Stimulated activated CD4-positive, alpha-beta T cell treated with anti-CD3 and anti-CD28 coated beads, Interleukin-2, amount 100 ng/mL, for 24 hours (primary cell): ENCODE measurements at places on chromosomes 3 and 15.
A peak's percentile ranks its signal among the peaks of the same experiment; 100 is the strongest.

- DNase-seq, result no peak
Observed at GRCh38 chr3:31075876-31076275, 181.4 kb upstream of the GADL1 start.

- DNase-seq, result no peak
Observed at GRCh38 chr3:63390710-63391230, 112.7 kb downstream of the SYNPR start.

- no peak for DNase-seq
Observed at GRCh38 chr3:125010393-125010792, 45.4 kb downstream of the HEG1 start.

DNA sequence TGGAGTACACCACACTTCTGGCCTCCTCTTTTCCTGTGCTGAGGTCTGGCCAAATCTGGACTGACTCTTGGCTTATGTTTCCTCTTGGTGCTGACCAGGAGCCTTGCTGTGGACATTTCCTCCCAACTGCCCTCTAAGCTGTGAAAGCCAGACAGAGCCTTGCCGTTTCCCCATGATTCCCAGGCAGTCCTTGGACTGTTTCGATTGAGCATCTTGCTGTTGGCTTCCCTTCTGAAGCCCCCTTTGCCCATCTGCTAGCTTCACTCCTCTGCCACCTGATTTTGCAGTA lies 110.5 kb downstream of the EPHB1 start:
- no peak for DNase-seq

GRCh38 chr3:66012711-66013110 lies 26.0 kb downstream of the MAGI1 start:
- DNase-seq, result no peak

GRCh38 chr15:62324382-62324781 lies 159.3 kb upstream of the C2CD4B start:
- no peak for DNase-seq

DNA sequence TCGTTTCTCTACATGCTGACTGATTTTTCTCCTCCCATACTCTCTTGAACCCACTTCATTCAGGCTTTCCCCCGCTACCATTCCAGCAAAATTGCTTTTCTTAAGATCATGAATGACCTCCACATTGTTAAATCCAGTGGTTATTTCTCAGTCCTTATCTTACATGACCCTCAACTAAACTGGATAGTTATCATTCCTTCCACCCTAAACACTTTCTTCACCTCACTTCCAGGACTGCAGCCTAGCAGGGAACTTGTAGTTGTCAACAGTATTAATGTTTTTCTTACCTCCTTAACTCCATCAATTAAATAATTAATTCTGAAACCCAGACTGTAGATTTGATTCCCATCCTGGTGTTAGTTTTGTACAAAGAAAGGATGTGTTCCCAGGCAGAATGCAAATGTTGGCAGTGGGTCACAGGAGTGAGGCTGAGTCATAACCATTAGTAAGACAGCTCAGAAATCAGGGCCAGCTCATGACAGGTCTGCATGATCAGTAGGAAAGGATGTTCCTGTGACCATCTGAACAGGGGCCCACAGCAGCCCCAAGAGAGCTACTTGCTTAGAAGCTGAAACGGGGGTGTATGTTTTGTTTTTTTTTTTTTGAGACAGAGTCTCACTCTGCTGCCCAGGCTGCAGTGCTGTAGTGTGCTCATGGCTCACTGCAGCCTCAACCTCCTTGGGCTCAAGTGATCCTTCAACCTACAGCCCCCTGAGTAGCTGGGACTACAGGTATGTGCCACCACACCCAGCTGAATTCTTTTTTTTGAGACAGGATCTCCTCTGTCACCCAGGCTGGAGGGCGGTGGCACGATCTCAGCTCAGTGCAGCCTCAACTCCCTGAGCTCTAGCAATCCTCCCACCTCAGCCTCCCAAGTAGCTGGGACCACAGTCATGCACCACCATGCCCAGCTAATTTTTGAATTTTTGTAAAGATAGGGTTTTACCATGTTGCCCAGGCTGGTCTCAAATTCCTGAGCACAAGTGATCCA lies 9.1 kb downstream of the BCL2L10 start:
- DNase-seq, result no peak

DNA sequence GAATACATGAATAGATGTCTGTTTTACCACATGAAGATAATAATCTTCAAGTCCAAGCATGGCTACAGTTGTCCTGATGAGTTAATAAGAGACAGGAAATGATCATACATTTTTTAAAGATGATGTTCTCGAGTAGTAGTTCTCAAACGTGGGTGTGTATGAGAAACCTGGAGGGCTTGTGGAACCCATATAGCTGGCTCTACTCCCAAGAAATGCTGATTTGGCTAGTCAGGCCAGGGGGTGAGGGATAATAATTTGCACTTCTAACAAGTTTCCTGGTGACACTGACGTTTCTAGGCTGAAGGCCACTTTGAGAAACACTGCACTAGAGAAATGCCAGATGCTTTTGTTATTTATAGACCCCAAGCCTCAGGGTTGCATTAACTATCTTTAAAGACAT lies 37.0 kb downstream of the ROPN1B start:
- DNase-seq, result no peak

- DNase-seq, result peak; percentile 1
Observed at GRCh38 chr3:107367353-107367752, 9.9 kb upstream of the CCDC54 start.

- no peak for DNase-seq
Observed at GRCh38 chr3:73509066-73509465, 115.7 kb downstream of the PDZRN3 start.

DNA sequence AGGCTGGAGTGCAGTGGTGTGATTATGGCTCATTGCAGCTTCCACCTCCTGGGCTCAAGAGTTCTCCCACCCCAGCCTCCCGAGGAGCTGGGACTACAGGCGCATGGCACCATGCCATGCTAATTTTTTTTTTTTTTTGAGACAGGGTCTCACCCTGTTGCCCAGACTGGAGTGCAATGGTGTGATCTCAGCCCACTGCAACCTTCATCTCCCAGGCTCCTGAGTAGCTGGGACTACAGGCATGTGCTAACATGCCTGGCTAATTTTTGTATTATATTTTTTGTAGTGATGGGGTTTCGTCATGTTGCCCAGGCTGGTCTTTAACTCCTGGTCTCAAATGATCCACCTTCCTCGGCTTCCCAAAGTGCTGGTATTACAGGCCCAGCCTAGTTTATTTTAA lies 4.0 kb downstream of the TEX9 start:
- no peak for DNase-seq

DNA sequence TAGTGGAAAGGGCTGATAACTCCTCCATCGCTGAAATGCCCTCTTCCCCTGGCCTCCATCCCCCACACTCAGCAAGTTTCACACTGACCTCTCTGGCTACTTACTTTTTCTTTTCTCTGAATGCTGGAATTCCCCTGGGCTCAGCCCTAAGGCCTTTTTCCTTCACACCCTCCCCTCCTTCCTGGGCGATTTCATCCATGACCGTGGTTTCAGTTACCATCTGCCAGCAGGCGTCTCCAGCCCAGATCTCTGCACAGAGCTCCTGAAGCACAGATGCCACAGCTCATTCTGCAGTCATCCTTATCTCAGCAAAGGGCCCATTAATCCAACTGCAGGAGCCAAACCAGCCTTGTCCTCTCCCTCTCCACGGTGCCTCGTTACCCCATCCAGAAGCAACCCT lies 114.0 kb downstream of the RFTN1 start:
- no peak for DNase-seq

DNA sequence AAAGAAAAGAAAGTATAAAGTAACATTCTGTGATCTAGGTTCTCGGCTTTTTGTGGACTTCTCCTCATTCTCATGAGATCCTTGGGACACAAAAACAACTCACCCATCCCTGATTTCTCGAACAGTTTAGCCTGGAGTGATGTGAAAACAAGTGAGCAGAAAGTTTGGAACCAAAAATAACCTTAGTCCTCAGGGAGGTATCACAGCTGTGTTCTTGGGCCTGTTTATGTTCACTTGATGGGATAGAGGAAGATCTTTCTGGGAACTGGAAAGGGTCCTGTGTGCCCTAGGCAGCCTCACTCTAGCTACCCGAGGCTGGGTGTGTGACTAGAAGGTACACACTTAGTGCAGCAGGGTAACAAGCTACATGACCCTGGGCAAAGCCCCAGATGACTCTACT lies 308.8 kb upstream of the PDZRN3 start:
- no peak for DNase-seq

DNA sequence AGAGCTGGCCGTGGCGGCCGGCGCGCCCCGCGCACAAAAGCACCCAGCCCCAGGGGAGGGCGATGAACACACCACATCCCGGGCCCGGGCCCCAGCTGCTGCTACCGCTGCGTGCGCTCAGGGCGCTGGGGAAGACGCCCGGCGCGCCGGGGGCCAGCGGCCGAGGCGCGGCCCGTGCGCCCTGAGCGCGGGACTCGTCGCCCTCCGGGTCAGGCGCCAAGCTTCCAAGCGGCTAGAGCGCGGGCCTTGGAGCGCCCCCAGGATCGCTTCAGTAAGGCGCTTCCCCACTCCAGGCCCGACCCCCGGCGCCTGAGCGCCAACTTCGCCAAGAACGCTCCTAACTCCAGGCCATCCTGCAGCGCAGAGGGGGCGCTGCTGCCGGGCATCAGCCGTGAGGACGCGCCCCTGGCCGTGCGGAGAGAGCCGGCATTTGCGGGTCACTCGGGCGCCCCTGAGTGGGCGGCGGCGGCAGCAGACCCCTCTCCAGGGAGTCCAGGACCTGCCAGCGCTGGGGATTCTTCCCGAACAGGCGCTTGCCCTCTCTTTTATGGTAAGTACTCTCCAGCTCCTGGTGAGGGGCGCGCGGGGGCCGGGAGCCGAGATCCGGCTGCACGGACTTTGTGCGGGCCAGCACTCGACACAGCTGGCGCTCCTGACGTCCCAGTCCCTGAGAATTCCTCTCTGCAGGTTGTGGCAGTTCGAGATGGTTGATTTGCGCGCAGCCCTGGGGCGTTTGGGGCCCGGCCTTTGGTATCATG lies 475 bp downstream of the SPSB4 start:
- DNase-seq, result peak; percentile 19

- no peak for DNase-seq
Observed at GRCh38 chr3:186496016-186496415, 48.2 kb downstream of the CRYGS start.

DNA sequence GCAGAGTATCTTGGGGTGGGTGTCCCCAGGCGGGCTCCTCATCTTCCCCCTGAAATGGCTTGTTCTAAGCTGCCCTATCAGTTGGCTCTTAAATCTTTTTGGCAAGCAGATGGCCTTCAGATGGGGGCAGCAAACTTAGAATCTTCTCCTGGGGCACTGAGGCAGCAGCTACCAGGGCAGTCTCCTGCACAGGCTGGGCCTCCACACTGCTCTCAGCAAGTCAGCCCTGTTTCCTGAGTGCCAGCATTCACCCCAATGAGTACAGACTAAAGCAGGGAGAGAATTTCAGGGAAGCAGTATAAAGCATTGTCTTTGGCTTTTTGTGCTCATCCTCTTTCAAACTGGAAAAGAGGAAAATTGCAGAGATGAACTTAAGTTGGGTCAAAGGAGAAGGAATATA lies 51.1 kb upstream of the APEH start:
- no peak for DNase-seq

GRCh38 chr3:129822241-129822640 lies 71.3 kb downstream of the TMCC1 start:
- DNase-seq, result no peak

GRCh38 chr15:64010719-64011118 lies 35.6 kb downstream of the DAPK2 start:
- peak; percentile 71 for DNase-seq

- no peak for DNase-seq
Observed at GRCh38 chr15:94175420-94175819, 55.9 kb upstream of the MCTP2 start.

GRCh38 chr15:50452927-50453326 lies 28.7 kb downstream of the USP8 start:
- no peak for DNase-seq

- DNase-seq, result no peak
Observed at GRCh38 chr15:62599791-62600777, 435.0 kb upstream of the C2CD4B start.

DNA sequence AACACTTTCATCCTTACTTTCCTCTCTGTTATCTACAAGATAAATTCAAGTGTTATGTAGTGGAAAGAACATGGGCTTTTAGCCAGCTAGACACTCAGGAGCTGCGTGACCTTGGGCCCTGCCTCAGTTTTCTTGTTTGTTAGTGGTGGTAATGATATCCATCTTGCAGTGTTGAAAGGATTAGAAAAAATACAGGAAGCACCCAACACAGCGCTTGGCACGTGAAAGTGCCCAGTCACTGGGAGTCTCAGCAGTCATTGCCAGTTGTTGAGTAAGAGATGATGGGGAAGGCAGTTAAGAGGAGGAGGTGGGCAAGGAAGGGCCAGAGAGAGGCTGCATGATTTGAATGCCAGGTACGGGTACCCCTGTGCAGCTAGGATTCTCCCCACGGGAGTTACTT lies 5.3 kb downstream of the PDIA5 start:
- no peak for DNase-seq

DNA sequence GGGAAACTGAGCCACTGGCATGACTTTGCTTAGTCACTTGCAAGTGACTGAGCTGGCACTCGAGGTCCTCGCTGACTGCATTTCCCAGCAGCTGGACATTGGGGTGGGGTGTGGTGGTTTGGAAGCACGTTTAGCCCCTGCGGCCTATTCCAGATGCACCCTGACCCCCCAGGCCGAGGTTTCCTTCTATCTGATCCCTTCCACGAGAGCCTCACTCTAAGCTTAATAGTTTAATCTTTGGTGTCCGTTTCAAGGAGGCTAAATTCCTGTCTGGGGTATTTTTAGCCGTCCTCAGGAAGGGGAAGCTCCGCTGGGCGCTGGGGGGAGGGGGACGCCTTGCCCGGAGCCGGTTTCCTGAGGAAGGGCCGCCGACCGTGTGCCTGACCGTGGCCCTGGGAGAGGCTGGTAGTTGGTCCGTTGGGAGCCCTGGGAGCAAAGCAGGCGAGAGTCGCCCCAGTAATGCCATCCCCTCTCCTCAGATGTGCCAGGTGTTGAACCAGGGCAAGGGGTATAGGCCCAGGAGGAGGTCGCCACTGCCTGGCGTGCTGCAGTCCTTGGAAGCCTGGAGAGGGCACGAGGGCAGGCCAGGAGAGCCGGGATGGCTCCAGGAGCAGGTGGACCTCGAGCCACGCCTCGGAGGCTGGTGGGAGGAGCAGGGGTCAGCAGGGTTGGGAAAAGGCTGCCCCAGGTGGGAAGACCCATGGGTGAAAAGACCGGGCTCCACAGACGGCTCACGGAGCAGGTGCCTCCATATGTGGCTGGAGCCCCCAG lies 37.2 kb downstream of the IDH2 start:
- DNase-seq, result no peak

GRCh38 chr3:188916934-188917401 lies 254.8 kb upstream of the TPRG1 start:
- no peak for DNase-seq

DNA sequence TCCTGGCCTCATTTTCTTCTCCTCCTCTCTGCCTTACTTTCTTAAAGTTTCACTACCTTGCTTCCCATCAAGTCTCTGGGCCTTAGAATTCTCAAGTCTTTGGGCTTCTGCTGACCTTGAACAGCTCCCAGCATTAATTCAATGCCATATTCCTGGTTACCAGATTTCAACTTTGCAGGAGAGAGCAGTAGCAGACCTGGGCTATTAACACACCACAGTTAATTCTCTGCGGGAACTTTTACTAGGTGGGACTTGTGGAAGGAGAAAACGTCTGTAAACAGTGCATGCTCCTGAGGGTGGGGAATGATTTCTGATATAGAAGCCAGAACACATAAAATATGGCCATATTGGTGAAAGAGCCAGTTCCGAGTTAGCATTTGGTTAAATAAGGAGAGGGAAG lies 214.6 kb downstream of the MEIS2 start:
- no peak for DNase-seq
